ENCODE measurements at places on chromosomes 3 and 15. TPM values are rescaled to one million over a fixed set of nuclear protein-coding genes. Genes with fewer than 3 reads are reported as not detected.
A peak's percentile ranks its signal among the peaks of the same experiment; 100 is the strongest.

PP2D1 gene
- total RNA-seq = not detected

GRCh38 chr15:38460543-38460942, 6.6 kb downstream of the FAM98B start:
- DNase-seq = no peak

DNA sequence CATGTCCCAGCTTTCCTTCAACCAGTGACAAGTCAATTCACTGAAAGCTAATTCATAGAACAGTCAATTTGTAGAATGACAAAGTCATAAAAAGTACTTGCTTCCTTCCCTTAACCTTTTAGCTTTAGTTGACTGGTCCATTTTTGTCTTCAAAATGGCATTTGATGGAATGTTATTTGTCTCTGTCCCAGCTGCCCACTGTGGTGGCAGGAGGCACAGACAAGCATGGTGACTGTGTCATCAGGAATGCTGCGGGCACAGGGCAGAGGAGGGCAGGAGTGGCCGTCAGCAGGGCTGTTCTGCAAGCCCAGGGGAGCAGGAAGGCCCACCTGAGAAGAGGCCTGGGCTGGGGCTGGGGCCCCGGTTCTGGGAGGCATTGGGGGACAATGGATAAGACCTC, 10.0 kb downstream of the IQSEC1 start:
- no peak for DNase-seq

GRCh38 chr15:73374604-73375003, 5.8 kb upstream of the HCN4 start:
- no peak for DNase-seq

DNA sequence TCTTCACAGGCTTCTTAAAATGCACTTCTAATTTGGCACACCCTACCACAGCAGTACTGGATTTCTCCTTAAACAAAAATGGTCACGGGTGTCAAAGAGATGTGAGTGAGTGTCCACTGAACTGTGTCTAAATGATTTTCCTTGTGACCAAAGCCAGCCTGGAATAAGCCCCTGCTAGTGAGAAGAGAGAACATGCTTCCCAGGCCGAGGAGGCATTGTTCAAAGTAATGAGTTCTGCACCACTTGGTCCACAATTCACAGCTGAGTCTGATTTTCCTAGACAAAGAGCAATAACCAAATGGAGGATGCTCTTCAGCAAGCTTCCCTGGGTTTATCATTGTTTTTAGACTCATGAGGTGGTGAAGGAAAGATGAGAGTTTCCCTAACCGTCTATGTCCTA, 3.8 kb downstream of the PLCH1 start:
- DNase-seq = no peak

DNA sequence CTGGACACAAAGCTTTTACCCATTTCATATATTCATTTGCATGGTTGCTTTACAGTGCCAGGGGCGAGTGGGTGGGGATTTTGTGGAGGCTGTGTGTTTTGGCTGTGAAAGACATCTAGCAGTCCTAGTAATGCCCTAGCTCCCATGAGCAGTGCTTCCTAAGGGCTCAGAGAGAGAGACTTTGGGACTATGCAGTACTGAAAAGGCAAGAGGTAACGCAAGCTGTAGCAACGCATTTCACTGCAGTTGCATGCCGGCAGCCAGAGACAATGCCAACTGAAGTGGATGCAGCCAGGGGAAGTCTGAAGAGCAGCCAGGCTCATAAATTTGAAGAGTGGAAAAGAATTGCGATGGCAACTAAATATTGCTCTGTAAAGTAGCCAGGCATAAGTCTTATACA, 27.4 kb upstream of the ATP10A start:
- DNase-seq = no peak

CCDC13 gene
- total RNA-seq = 1.6 TPM

- DNase-seq = no peak
Observed at GRCh38 chr3:183279371-183279770, 26.3 kb downstream of the B3GNT5 start.

DAPK2 gene
- 0.88 TPM for total RNA-seq

DNA sequence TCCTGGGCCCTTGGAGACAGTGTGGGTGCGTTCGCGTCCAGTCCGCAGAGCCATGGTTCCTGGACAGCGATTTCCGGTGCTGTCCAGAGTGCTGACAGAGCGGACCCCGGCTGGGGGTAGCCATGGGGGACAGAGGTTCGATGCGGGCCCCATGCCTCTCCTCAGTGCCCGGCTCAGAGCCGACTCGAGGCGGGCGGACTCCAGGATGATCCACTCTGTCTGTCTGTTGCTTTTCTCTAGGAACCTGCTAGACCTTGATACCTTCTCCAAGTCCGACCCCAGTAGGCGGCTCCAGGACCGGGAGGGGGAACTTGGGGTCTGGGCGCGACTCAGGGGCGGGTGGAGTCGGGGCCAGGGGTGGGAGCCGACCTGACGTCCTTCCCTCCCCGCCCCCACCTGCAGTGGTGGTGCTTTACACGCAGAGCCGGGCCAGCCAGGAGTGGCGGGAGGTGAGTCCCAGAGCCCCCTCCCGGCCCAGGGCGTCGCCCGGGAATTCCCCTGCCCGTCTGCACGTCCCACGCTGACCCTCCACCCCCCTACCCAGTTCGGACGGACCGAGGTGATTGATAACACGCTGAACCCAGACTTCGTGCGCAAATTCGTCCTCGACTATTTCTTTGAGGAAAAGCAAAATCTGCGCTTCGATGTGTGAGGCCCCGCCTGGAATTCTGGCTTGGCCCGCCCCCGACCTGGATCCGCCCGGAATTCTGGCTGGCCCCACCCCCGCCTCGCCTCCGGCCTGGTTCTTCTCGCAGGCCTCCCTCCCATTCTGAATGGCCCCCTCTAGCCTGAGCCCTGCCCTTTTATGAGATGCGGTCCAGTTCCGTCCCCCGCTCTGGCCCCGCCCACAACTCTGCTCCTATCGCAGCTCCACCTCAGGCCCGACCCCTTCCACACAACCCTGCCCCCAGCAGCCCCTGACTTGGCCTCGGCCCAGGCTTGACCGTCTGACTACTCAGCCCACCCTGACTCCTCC, 1.0 kb downstream of the CPNE9 start:
- DNase-seq = no peak

GRCh38 chr3:111903067-111903511, 44.0 kb downstream of the PHLDB2 start:
- DNase-seq = no peak

- DNase-seq = no peak
Observed at GRCh38 chr3:194343561-194343893, 7.6 kb downstream of the CPN2 start.

DNA sequence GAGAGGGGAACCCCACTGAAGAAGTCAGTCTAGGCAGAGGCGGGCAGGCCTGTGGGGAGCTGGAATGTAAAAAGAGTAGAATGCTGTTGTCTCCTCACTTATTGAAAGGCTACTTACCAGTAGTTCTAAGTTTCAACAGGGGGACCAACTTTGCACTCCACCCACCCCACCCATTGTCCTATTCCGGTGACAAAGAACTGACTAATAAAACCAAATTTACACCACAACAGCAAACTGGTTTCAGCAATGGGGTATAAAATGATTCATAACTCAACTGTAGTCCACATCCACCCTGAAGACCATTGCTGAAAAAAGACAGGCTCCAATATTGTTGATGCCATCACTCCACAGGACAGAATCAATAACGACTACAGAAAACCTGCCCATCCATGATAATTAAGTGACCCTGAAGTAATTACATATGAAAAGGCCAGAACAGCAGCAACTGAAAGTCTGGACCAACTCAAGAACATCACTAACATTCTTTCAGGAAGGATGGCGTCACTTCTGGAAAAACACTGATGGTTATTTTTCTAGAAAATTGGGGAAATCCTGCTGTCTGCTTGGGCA, 80.2 kb downstream of the ABI3BP start:
- DNase-seq = no peak

DNA sequence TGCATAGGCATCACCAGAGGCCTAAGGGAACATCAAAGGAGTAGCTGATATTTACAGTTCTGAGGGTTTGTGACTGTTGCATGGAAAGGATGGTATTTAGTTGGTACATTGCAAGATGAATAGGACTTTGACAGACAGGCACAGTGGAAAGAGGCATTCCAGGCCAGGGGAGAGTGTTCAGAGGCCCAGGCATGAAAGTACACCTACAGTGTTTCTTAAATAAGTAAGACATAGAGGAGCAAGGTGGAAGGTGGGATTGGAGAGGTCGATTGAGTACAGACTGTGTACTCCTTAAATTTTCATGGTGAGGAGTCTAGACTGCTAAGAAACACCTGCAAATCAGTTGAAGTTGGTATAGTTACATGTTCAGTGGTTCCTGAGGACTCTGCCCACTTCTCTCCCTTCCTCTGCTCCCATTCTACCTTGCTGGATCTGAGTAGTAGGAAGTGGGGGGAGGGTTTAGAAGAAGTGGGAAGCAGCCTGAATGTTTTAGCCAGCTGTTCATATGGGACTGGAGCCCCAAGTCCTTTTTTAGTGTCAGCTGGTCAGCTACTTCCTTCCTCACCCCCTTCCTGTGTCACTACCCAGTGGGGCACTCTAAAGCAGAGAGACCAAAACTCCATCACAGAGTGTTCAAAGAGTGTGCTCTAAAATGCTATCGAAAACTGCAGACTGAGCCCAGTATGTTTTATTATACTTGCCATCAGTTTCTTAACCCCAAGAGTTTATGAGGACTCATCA, 14.0 kb downstream of the KLHL18 start:
- DNase-seq = peak; percentile 21

AMT gene
- 46.8 TPM for total RNA-seq

DNA sequence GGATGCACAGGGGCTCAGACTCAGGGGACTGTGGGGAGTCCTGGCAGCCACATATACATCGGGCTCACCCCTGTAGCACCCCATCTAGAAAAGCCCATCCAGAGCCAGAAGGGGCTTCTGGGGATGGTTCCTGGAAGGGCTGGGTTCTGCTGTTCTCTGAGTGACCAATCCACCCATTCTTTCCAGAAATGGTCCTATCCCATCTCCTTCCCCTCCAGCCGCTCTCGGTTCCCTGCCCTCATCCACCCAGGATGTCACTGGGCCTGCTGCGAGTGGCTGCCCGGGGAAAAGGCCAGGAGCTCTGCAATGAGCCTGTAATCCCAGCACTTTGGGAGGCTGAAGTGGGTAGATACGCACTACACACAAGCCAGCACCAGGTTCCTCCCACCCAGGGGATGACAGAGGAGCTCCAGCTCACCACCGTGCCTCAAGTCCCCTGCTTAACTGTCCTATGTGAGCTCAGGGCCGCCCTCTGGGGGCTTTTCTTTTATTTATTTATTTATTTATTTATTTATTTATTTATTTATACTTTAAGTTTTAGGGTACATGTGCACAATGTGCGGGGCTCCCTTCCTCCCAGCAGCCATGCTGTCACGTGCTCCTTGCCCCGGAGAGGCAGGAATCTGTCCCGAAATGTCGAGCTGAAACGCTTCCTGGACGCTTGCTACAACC, 13.6 kb upstream of the CSK start:
- no peak for DNase-seq

- no peak for DNase-seq
Observed at GRCh38 chr15:97597801-97598200, 362.7 kb upstream of the ARRDC4 start.

DNA sequence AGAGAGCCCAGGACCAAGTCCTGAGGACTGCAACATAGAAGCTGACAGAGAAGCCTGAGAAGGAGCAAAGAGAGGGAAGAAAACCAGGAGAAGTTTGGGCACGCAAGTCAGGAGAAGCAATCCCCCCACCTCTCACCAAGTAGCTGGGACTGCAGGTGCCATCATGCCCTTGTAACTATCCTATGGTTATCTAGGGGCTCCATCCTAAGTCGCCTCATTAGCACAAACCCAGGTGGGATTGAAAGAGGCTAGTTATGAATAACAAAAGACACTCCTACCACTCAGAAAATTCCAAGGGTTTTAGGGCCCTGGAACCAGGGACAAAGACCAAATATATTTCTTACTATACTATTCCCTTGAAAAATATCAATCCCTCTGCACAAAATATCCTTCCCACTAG, 53.5 kb downstream of the CCR4 start:
- DNase-seq = no peak

HGD gene
- total RNA-seq = 510 TPM

Data from left lobe of liver (tissue), 2 donors.